RPMI8226 (cell line): ENCODE measurements at places on chromosomes 6 and 20.
A peak's percentile ranks its signal among the peaks of the same experiment; 100 is the strongest.

GRCh38 chr20:34824452-34824805 is 1.0 kb downstream of the NCOA6 start:
- DNase-seq = peak; percentile 93

DNA sequence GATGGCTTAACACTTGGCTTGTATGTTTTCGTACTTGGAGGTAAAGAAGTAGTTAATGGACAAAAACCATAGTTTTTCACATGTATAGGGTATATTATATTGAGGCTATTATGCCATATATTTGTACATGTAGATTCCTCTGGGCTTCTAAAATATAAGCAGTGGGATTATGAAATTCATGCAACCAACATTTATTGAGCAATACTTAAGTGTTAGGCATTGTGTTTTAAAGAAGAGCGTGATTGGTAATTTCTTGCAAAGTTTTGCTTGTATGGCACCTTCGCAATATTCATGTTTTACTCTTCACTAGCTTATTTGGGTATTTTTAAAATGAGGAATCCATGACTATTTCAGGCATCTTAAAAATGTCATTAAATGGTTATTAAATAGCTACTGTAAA is 2.5 kb downstream of the TULP4 start:
- DNase-seq = no peak

DNA sequence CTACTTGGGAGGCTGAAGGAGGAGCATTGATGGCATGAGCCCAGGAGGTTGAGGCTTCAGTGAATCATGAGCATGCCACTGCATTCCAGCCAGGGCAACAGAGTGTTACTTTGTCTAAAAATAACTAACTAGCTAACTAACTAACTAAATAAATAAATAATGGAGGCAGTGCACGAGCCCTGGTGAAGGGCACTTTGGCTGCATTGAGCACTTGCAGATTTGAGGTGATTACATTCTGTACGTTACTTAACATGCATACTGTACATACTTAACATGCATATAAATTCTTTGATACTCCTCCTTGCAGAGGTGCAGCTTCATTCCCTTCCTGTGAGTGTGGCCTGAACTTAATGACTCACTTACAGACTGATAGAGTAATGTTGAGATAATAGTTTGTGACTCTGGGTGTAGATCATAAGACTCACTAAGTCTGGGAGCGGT is 10.7 kb downstream of the HLA-A start:
- DNase-seq = no peak

DNA sequence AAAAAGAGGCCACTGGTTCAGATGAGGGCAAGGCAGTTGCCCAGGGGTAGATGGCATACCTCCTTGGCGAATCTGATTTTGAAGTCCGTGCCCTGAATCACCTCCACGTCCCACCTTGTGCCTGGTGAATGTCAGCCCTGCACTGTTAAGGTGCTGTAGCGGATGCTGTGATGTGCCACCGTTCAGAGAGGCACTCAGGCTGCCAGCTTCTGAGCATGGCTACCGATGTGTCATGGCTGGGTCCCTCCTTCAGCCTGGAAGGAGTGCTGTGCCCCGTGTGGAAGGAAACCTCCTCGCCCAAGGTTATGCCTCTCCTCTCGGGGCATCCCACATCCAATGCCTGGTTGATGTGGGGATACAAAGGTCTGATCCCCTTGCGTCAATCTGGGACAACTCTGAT is 43.6 kb downstream of the UST start:
- DNase-seq = no peak

DNA sequence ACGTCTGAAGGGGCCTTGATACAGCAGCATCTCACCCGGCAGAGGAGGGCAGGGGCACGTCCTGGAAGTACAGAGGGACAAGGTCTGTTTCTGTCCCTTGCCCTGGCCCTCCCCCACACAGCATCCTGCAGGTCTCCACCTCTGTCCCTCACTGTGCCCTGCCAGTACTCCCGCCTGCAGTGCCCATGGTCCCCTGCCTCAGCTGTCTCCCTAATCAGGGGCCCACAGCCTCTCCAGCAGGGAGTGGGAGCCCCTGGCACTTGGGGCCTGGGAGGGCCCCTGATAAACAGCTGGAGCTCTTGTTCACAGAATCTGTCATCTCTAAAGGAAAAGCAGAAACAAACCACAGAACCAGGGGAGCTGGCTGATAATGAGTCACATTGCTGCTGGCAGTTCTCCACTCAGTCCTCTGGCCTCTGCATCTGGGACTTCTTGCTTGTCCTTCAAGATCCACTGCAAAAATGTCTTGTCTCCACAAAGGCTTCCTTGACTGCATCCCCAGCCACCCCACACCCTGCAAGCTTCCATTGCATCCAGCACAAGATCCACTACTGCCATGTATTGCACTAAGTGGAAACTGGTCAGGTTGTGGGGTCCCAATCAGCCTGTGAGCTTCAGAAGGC is 33.2 kb upstream of the TAF8 start:
- DNase-seq = no peak
